Colonic mucosa (tissue), 4 donors: ENCODE measurements at places on chromosomes 6 and 20. TPM values are rescaled to one million over a fixed set of nuclear protein-coding genes. Genes with fewer than 3 reads are reported as not detected.

DNA sequence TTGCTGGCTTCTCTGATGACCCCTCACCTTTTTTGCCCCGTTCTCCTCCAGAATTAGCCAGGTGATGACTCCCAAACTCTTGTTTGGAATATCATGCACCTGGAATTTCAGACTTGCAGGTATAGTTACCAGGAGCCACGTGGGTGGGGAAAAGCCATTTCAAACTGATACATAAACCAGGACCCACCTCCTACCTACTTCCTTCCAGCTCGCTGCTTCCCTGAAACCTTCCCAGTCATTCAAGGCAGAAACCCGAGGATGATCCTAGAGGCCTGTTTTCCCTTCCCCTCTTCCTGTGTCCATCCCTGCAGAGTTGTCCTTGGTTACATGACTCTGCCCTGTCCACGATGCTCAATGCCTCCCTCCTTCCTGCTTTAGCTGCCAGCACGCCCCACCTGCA is 101.9 kb downstream of the MTHFD1L start:
- no peaks in the 10 kb centered on the region for H3K27me3 ChIP-seq
- DNase-seq, result no peak
- no peak overlapping the region for H3K4me3 ChIP-seq
- H3K4me1 ChIP-seq, result no peaks in the 10 kb centered on the region
- no peaks in the 10 kb centered on the region for H3K36me3 ChIP-seq
- H3K27ac ChIP-seq, result no peak overlapping the region

DNA sequence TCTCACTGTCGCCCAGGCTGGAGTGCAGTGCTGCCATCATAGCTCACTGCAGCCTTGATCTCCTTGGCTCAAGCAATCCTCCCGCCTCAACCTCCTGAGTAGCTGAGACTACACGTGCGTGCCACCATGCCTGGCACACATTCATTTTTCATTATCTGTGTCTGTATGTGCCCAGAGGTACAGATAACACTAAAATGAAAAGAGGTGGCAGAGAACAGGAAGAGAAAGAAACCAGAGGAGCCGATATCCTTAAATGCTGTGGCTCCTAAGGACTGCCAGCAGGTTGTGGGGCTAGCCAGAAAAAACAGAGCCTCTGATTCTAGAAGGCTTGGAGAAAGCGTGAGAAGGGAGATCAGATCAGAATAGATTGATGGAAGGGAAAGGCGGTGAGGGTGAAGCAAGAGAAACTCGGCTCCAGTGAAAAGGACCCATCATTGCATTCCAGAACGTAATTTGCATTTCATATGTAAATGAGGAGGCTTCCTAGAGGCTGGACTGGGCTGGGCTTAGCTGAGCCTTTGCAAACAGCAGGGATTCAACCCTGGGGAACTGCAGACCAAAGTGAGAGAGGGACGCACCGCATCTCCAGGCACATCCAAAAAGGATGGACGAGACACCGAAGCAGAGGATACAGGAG is 64.2 kb downstream of the GCNT2 start:
- DNase-seq, result no peak
- H3K27me3 ChIP-seq, result no peaks in the 10 kb centered on the region
- H3K4me1 ChIP-seq, result no peaks in the 10 kb centered on the region
- H3K27ac ChIP-seq, result no peak overlapping the region
- no peaks in the 10 kb centered on the region for H3K36me3 ChIP-seq

GRCh38 chr6:169991031-169991390 is 239.6 kb downstream of the ERMARD start:
- H3K27me3 ChIP-seq, result no peaks in the 10 kb centered on the region
- no peak for DNase-seq
- H3K4me3 ChIP-seq, result no peak overlapping the region
- H3K36me3 ChIP-seq, result no peaks in the 10 kb centered on the region
- H3K27ac ChIP-seq, result no peak overlapping the region

GRCh38 chr6:133300896-133301295 is 59.7 kb downstream of the EYA4 start:
- H3K4me1 ChIP-seq, result no peaks in the 10 kb centered on the region
- H3K27me3 ChIP-seq, result no peaks in the 10 kb centered on the region
- no peaks in the 10 kb centered on the region for H3K36me3 ChIP-seq
- no peak for DNase-seq
- H3K4me3 ChIP-seq, result no peak overlapping the region
- no peak overlapping the region for H3K27ac ChIP-seq

GRCh38 chr6:161233986-161234661 is 39.7 kb downstream of the AGPAT4 start:
- H3K27ac ChIP-seq, result no peak overlapping the region
- no peaks in the 10 kb centered on the region for H3K36me3 ChIP-seq
- no peak overlapping the region for H3K4me3 ChIP-seq
- no peaks in the 10 kb centered on the region for H3K27me3 ChIP-seq

DNA sequence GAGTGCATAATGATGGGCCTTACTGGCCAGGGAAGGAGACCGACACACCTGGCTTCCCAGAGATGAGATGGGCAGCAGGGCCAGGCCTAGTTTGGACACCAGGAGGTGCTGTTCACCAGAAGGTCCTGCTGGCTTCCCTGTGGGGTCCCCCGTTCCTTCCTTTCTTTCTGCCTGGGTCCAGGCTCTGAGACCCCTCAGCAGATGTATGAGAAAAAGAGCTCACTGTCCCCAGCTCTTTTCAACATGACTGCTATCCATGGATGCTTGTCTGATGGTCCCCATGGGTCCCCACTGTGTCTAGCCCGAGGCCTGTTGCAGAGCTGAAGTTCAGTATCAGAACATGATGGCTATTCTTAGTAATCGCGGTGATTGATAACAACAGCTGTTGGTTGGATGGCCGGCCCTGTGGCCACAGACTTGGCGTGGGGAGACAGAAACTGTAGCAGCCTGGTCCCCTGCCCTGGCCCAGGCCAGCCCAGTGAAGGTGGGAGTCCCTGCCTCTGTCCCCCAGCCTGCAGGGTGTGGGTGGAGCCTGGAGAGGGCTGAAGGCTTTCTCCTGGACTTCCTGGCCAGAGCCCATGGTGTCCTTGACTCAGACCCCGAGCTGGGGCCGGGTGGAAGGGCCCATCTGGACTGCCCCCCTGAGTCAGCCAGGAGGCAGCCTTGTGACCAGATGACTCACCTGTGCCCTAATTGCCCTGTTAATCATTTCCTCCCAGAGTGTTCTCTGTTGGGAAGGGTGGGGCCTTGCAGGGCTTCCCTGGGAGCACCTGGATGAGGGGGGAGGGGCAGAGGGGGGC is 9.9 kb upstream of the BAK1 start:
- no peaks in the 10 kb centered on the region for H3K36me3 ChIP-seq
- H3K27me3 ChIP-seq, result no peaks in the 10 kb centered on the region

- H3K27ac ChIP-seq, result no peak overlapping the region
- DNase-seq, result no peak
- H3K27me3 ChIP-seq, result no peaks in the 10 kb centered on the region
- H3K4me3 ChIP-seq, result no peak overlapping the region
- H3K4me1 ChIP-seq, result no peaks in the 10 kb centered on the region
- no peaks in the 10 kb centered on the region for H3K36me3 ChIP-seq
Observed at GRCh38 chr20:41134362-41135186, 2.8 kb upstream of the PLCG1 start.

DNA sequence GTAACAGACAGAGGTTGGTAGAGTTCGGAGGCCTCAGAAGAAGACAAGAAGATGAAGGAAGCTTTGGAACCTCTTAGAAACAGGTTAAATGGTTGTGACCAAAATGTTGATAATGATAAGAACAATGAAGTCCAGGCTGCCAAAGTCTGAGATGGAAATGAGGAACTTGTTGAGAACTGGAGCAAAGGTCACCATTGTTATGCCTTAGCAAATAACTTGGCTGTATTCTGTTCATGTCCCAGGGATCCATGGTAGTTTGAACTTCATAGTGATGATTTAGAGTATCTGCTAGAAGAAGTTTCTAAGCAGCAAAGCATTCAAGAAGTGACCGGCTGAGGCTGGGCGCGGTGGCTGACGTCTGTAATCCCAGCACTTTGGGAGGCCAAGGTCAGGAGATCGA is 11.1 kb upstream of the LSM14B start:
- H3K27me3 ChIP-seq, result no peaks in the 10 kb centered on the region
- DNase-seq, result no peak
- H3K4me3 ChIP-seq, result no peak overlapping the region
- H3K4me1 ChIP-seq, result no peaks in the 10 kb centered on the region

HEBP2 gene
- 93.6 TPM for total RNA-seq

PRIM2 gene
- total RNA-seq, result 23.1 TPM

- H3K27me3 ChIP-seq, result no peaks in the 10 kb centered on the region
- no peaks in the 10 kb centered on the region for H3K36me3 ChIP-seq
- H3K27ac ChIP-seq, result no peak overlapping the region
- DNase-seq, result no peak
Observed at GRCh38 chr6:75483136-75483952, 10.3 kb downstream of the FILIP1 start.

CD93 gene
- 20.3 TPM for total RNA-seq
